Stimulated activated CD4-positive, alpha-beta T cell treated with anti-CD3 and anti-CD28 coated beads, Interleukin-4, amount 100 ng/mL, for 48 hours (primary cell): ENCODE measurements at places on chromosomes 3 and 15.

DNA sequence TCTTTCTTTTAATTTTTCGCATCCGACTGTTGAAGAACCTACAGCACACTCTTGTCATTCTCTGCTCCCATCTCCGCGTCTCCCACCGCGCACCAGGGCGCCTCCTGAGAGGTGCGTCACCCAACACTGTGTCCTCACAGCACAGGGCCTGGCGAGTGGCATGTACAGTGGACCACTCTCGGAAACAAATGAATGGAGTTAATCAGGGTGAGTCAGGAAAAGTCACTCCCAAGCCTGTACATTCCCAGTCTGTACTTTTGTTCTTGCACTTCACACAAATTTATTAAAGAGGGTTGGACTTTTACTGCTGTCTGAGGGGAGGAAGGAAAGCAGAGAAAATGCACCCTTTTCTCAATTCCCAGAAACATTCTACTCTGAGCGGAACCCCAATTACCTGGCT lies 625 bp downstream of the COL6A6 start:
- DNase-seq: no peak

DNA sequence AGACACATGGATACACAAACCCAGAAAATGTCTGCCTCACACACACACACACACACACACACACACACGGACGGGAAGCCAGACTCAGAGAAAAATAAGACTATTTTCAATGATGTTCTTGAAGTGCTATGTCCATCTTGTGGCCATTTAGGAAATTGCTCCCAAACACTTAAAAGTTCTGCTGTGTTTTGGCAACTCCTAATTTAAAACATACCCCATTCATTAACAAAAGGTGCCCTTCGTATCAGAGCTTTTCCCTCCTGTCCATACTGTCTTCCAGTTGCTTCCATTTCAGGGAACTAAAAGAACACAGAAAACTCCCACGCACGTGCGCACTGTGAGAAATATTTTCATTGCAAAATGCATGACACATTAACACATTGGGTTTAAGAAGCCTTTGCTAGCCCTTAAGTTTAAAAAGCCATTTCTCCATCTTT lies 44.6 kb downstream of the SLC12A1 start:
- no peak for DNase-seq

DNA sequence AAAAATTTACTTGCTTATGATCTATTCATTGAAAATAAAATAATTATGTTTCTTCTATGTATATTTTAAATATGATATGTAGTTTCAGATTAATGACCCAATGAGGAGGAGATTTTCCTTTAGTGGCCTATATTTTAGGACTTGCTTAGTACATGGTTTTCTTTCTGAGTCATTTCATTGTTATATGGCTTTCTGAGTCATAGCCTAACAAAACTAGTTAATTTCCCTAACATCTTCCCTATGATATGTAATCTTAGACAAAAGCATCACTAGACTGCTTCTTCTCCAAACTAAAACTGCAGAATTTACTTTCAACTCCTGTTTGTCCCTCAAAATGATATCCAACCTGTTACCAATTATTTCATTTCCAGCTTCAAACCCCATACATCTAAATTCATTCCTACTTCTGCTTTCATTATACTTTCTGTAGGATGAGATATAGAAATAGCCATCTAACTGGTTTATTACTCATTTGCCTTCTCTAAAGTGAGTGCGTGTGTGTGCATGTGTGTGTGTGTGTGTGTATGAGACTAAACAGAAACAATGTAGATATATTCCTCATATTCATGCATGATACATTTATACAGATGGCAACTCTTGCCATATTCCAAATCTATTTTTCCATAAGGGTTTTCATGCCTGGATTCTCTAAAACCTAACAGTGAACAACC lies 915.0 kb upstream of the GBE1 start:
- no peak for DNase-seq

GRCh38 chr3:106530367-106530766 lies 661.6 kb upstream of the CBLB start:
- no peak for DNase-seq

DNA sequence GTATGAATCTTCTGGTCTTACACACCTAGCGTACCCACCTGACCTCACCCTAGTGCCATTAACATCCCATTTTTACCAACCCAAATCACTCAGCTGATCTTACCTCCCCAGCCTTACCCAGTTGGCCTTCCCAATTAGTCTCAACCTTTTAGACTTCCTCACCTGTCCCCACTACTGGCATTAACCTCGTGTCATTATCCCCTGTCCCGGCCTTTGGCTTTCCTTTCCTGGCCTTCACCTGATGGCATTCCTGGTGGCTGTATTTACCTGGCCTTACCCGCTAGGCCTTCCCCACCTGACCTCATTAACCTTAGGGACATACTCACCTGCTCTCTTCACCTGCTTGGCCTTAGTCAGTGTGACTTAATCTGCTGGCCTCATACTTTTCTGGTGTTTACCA lies 104.1 kb downstream of the IL12A start:
- no peak for DNase-seq

GRCh38 chr3:88230638-88231037 lies 80.9 kb downstream of the C3orf38 start:
- DNase-seq: no peak

DNA sequence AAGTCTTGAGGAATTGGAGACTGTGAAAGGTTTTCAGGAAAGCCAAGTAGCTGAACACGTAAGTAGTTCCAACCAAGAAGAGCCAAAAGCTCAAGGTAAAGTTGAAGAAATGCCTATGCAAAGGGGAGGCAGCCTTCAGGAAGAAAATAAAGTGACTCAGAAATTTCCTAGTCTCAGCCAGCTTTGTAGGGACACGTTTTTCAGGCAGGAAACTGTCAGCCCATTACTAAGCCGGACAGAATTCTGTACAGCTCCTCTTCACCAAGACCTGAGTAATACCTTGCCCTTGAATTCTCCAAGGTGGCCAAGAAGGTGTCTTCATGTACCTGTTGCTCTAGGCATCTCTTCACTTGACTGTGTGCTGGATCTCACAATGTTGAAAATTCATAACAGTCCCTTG lies 48.6 kb downstream of the CDAN1 start:
- no peak for DNase-seq

DNA sequence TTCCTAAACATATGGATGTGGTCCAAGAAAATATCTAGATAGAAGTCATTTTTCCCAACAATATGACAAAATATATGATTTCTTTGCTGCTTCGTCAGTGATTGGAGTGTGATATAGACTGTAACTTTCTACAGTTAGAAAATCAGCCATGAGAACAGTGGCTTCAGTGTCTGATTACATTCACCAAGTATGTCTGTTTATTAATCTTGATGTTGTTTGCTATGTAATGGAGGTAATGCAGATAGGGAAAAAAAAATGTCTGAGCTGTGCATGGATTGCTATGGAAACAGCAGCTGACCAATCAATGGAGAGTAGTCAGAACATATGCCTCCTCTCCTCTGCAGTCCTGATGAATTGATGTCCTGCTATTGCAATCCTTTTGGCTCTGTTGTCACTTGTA lies 72.3 kb upstream of the GAP43 start:
- DNase-seq: no peak

GRCh38 chr15:34436956-34437442 lies 609 bp downstream of the GOLGA8A start:
- DNase-seq: peak; percentile 34

- DNase-seq: no peak
Observed at GRCh38 chr3:141096164-141096563, 45.0 kb downstream of the SPSB4 start.

- no peak for DNase-seq
Observed at GRCh38 chr3:151726016-151726415, 7.7 kb upstream of the AADACL2 start.

- no peak for DNase-seq
Observed at GRCh38 chr15:61014698-61015097, 214.4 kb downstream of the RORA start.

GRCh38 chr3:22731901-22732300 lies 471.2 kb upstream of the UBE2E2 start:
- no peak for DNase-seq

DNA sequence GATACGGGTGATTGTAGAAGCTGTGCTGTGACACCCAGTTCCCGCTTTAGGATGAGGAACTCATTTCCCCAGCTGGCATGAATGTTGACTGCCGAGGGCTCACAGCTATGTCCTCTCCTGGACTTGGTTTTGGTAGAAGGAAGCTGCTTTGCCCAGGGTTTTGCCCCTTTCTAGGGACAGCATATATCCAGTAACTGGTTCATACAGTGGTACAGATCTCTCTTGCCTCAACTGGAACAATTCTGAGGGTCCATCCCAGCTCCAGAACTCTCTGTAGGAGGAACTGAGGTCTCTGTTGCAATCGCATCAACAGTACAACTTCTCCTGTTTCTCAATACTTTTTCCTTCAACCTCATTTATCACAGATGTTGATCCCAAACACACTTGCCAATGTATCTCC lies 54.5 kb upstream of the FNDC3B start:
- DNase-seq: no peak

GRCh38 chr3:171108066-171108465 lies 81.5 kb upstream of the SLC2A2 start:
- DNase-seq: no peak

DNA sequence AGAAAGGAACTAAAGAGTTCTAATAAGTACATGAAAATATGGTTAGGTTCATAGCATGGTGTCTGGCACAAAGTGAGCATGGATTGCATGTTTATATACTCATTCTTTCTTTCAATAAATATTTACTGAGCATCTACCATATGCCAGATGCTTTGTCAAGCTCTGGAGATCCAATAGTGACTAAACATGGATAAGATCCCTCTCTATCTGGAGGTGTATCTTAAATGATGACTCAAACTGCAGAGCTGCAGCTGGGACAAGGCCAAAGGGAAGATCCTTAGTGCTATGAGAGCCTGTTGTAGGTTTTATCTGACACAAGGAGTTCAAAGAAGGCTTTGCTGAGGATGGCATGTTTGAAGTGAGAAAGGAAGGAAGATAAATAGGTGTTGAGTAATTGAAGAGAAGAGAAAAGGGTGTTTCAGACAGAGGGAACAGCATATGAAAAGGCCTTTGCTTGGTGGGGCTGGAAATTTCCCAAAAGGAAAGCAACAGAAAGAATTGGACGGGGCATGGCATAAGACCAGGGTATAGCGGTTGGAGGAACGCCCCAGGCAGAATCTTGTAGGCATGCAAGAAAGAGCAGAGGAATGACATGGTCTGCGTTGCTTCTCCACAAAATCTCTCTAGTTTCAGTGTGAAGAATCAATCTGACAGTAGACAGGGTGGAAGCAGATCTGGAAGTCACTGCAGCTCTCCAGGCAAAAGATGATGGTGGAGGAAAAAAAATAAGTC lies 239.9 kb upstream of the LRTM1 start:
- no peak for DNase-seq

DNA sequence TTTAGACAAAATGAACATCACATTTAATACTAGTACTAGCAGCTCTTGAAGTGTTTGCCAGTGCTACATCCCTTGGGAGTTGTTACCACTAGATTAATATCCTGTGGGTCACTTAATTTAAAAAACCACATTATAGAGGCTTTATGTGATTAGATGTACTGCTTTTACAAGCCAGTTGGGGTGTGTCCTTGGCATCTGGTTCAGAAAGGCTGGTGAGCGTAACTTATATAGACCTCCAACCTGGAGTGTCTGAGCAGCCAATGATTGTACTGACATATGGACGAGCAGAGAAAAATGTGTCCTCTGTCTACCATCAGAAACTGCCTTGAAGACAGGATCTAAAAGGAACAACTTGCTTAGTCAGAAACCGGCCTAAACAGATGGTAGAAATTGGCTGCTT lies 306.2 kb upstream of the ATP11B start:
- DNase-seq: no peak

DNA sequence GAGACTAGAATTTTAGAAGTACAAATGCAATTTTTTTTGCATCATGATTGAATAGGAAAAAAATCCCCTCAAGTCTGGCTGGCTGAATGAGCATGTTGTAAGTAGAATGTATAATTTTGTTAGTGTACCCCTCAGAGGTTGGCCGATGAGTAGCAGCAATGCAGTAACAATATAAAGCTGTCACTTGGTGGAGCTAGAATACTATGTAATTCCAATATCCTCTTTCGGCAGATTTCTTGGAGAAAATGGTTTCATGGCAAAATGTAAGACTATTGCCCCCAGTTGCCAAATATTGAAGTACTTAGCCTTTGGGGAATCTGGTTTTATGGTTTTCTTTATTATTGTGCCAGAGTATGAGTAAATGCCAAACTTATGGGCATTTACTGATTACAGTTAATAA lies 39.8 kb upstream of the SGO1 start:
- DNase-seq: no peak

DNA sequence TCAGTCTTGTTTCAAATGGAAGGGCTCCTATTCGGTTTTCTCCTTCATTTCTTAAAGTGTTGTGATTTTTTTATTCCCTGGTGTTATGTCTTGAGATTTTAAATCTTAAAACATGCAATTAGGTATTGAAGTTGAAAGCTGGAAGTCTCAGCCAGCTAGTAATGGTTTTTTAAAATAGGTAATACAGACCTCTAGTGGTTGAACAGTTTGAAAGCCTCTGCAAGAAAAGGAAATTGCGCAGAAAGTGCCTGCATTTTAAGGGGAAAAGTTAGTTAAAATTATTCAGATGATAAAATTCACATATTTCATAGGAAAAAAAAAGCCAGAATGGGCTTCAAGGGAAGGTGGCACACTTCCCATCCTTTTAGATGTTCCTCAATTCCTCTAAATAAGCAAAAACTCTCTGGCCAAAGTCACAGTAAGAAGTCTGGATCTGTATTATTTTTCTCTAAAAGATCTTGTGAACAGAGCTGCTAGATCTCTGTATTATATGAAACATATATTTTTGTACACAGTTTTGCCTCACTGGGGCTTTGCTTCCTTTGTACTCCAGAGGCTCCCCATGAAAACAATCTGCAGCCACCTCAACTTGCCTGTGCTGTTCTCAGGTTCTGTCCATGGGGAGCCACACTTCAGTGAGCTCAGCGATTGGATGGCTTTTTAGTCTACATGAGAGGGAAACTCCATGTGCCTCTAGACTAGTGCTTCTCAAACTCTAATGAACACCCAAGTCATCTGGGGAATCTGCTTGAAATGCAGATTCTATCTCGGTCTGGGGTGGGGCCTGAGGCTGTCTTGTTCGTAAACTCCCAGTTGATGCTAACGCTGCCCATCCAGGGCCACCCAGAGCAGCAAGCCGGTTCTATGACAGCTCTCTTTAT lies 21.5 kb downstream of the AGTR1 start:
- DNase-seq: no peak

DNA sequence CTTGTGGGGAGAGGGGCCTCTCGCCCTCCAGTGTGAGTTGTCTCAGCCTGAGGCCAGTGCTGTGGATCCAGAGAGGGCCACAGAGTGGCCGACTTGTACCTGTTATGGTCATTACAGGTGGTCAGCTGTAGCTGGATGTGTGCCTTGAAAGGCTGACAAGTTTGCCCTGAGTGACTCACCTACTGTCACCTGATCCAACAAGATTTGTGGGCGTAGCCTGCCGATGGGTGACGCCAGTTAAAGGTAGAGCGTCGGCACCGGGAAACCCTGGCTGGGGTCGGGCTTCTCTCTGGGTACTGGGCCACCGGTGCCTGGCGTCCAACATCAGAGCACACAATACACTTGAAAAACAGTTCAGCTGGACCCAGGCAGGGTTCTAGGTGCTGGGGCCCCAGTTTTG lies 2.8 kb upstream of the ISG20 start:
- DNase-seq: no peak

GRCh38 chr3:132703733-132704132 lies 18.5 kb downstream of the NPHP3 start:
- DNase-seq: no peak
